ENCODE measurements at places on chromosomes 5 and 9. TPM values are rescaled to one million over a fixed set of nuclear protein-coding genes. Genes with fewer than 3 reads are reported as not detected.

DNA sequence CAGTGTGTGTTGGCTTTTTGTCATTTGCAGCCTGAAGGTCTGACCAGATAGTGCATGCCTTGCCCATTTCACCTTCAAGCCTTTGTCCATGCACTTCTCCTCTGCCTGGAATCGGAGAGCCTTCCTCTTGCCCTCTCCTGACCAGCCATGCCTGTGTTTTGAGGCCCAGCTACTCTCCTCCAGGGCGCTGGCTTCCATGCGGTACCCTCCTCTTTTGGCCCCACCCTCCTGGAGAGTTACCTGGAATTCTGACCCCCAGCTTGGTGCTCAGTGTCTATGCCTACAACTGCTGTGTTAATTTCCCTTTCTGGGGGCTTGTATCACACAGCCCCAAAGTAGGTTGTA, 52.5 kb downstream of the CXXC5 start:
- H3K27ac ChIP-seq = no peak overlapping the region
- no peak overlapping the region for H3K4me3 ChIP-seq
- no peaks in the 10 kb centered on the region for H3K36me3 ChIP-seq
- no peaks in the 10 kb centered on the region for H3K27me3 ChIP-seq
- peaks cover 32% of the 10 kb centered on the region for H3K4me1 ChIP-seq
- no peak for DNase-seq

DNA sequence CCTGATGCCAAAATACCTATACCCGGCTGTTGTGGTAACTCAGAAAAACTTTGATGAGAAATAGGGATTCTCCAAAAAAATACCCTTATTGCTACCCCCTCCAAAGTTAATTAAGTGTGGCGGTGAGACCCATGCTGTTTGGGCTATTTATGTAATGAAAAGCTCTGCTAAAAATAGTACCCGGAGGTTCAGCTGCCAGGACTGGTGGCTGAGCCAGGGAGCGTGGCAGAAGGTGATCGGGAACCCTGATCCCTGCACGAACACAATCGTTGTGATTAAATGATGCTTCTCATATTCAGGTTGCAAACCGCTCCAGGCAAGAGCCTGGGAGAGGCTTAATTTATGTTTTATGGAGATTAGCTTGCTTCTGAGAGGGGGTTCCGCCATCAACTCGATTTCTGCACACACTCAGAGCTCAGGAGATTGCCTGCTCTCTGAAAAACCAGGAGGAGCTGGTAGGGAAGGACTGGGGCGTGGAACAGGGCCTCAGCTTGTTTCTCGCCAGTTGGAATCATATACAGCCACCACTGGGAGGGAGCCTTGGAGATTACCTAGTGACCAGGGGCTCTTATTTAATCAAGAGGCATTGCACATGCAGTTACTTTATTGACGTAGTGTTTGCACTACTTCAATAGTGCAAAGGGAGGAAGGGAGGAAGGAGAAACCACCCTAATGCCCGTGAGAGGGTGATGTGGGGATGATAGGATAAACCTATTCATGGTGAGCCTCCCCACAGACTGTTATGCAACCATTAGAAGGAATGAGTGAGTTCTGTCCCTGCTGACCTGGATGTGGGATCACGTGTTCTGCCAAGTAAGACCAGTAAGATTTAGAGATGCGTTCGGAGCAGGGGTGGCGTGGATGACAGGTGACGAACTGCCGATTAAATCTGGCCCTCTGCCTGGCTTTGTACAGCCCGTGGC, 23.4 kb downstream of the HRH2 start:
- no peaks in the 10 kb centered on the region for H3K27me3 ChIP-seq
- H3K4me3 ChIP-seq = no peak overlapping the region
- H3K4me1 ChIP-seq = no peaks in the 10 kb centered on the region
- H3K36me3 ChIP-seq = no peaks in the 10 kb centered on the region
- H3K27ac ChIP-seq = no peak overlapping the region

GRCh38 chr9:18331310-18331684, 142.7 kb upstream of the ADAMTSL1 start:
- H3K4me3 ChIP-seq = no peak overlapping the region
- H3K4me1 ChIP-seq = peaks cover 14% of the 10 kb centered on the region
- H3K27me3 ChIP-seq = no peaks in the 10 kb centered on the region
- no peak overlapping the region for H3K27ac ChIP-seq

DNA sequence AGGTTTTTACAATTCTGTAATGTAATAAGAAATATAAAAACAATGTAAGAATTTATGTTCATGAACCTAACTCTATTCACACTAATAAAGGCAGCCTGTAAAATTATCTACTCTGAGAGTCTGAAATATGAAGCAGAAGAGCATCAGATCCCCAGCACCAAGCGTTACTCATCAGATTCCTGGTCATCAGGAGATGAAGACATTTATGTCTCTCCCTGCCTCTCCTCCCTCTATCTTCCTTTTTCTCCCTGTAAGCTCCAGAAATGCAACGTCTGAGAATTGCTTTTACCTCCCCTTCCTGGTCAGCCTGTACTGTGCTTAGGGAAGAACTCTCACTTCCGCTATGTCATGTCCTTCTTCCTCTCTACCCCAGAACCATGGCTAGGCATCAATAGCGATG, 114.4 kb upstream of the SLIT3 start:
- no peaks in the 10 kb centered on the region for H3K27me3 ChIP-seq
- no peaks in the 10 kb centered on the region for H3K4me1 ChIP-seq
- no peak overlapping the region for H3K4me3 ChIP-seq
- no peak overlapping the region for H3K27ac ChIP-seq

DNA sequence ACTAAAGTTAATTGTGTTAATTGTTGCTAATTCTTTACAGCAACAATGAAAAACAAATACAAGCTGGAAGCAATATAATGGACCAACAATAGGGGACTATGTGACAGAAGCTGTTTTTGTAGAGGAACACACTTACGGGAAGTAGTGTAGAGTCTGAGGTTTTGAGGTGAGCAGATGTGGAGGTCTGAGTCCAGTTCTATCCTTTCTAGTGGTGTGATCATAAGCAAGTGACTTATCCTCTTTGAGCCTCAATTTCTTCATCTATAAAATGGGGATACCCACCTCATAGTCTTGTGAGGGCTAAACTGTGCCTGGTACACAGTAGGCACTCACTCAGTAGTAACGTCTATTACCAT, 28.3 kb downstream of the ALG2 start:
- H3K27ac ChIP-seq = no peak overlapping the region
- no peak overlapping the region for H3K4me3 ChIP-seq
- no peaks in the 10 kb centered on the region for H3K36me3 ChIP-seq

GRCh38 chr9:131650254-131650653, 89.6 kb downstream of the RAPGEF1 start:
- H3K27me3 ChIP-seq = no peaks in the 10 kb centered on the region
- DNase-seq = peak; percentile 89
- peaks cover 7% of the 10 kb centered on the region for H3K36me3 ChIP-seq
- peak overlapping the region; percentile 26 for H3K27ac ChIP-seq
- no peak overlapping the region for H3K4me3 ChIP-seq

DNA sequence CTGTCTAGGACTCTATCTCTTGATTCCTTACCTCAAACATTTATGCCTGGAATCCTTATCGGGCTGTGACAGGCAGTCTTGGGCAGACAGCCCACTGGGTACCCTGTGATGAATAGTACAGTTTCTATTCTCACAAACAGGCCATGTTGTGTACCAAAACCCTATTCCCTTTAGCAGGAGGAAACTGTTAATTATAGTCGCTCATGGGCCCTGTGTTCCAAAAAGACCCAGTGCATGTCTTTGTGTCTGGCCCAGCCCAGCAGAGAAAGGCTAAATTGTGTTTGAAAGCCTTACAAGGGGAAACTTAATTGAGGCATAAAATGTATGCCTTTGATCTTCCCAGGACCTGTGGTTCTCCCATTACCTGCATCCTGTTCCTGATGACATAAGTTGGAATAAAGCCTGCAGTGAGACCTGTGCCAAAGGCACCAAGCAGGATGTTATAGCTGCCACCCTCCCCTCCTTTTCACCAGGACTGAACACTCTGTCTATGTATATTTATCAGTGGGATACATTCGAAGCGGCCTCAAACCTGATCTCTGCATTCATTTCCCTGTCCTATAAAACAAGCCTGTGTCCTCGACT, 43.3 kb downstream of the TLR4 start:
- no peaks in the 10 kb centered on the region for H3K36me3 ChIP-seq
- H3K4me1 ChIP-seq = peaks cover 5% of the 10 kb centered on the region
- H3K27me3 ChIP-seq = peaks cover 5% of the 10 kb centered on the region
- no peak for DNase-seq
- no peak overlapping the region for H3K4me3 ChIP-seq

GRCh38 chr5:146675636-146676035, 159.6 kb upstream of the GPR151 start:
- H3K4me3 ChIP-seq = no peak overlapping the region
- H3K36me3 ChIP-seq = no peaks in the 10 kb centered on the region
- no peaks in the 10 kb centered on the region for H3K27me3 ChIP-seq
- H3K27ac ChIP-seq = no peak overlapping the region

DNA sequence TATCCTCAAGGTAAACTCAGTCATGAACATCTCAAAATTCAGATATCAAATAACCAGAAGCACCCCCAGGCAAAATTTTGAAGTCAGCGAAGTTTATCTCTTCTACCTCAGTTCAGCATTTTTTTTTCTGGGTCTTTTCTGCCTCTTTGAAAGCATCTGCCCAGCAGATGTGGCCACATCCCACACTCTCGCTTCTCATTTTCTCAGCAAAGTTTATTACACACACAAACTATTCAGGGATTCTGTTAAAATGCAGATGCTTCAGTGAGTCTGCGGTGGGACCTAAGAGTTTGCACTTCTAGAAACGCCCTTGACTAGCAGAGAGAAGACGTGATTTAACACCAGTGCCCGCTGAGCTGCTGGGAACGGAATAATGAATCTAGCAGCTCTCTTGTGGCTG, 19.3 kb downstream of the RASEF start:
- H3K27ac ChIP-seq = no peak overlapping the region
- H3K4me3 ChIP-seq = no peak overlapping the region
- H3K27me3 ChIP-seq = no peaks in the 10 kb centered on the region
- no peaks in the 10 kb centered on the region for H3K36me3 ChIP-seq
- DNase-seq = no peak

GRCh38 chr5:76799588-76799987, 19.2 kb upstream of the F2RL1 start:
- DNase-seq = no peak
- no peaks in the 10 kb centered on the region for H3K27me3 ChIP-seq
- no peak overlapping the region for H3K4me3 ChIP-seq
- H3K36me3 ChIP-seq = no peaks in the 10 kb centered on the region
- no peak overlapping the region for H3K27ac ChIP-seq

- H3K4me1 ChIP-seq = no peaks in the 10 kb centered on the region
- H3K36me3 ChIP-seq = no peaks in the 10 kb centered on the region
- H3K4me3 ChIP-seq = no peak overlapping the region
- no peak overlapping the region for H3K27ac ChIP-seq
- H3K27me3 ChIP-seq = no peaks in the 10 kb centered on the region
These were observed 141.6 kb upstream of the RPS23 start for GRCh38 chr5:82419559-82420332.

Gene CNTNAP3B
- 40.8 TPM for total RNA-seq

DNA sequence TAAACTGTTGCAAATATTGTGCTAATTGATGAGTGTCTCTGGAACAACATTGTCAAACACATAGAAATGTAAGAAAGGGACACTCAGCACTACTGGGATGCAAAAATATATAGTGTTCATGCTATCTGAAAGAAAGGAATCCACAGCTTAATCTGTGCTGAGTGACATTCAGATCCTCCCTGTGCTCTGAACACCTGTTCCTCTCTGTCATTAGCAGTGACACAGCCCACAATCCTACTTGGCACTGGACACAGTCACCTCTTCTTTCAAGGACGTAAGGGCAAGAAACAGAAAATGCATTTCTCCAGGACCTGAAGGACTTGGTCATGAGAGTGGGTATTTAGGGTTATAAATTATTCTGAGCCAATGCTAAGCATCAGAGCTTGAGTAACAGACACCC, 121.4 kb upstream of the SV2C start:
- no peak overlapping the region for H3K27ac ChIP-seq
- no peaks in the 10 kb centered on the region for H3K4me1 ChIP-seq
- H3K36me3 ChIP-seq = no peaks in the 10 kb centered on the region
- H3K4me3 ChIP-seq = no peak overlapping the region

DNA sequence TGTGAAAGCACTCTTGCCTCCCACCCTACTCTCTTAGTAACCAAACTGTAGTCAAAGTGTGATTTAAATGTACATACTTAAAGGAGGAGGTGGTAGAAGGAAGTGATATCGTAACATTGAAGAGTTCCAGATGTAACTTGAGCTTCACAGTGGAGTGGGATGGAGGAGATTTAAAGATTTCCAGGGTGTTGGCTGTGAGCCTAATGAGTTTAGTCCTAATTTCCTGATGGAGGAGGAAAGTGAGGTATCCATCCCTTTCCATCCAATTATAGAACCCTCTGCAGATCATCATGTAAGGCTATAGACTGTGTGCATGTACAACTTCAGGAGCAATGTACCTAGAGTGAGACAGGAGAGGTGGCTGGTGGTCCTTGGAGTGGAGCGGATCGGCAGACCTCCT, 1163.9 kb upstream of the SEMA6A start:
- H3K4me3 ChIP-seq = no peak overlapping the region
- no peaks in the 10 kb centered on the region for H3K4me1 ChIP-seq
- no peaks in the 10 kb centered on the region for H3K36me3 ChIP-seq

DNA sequence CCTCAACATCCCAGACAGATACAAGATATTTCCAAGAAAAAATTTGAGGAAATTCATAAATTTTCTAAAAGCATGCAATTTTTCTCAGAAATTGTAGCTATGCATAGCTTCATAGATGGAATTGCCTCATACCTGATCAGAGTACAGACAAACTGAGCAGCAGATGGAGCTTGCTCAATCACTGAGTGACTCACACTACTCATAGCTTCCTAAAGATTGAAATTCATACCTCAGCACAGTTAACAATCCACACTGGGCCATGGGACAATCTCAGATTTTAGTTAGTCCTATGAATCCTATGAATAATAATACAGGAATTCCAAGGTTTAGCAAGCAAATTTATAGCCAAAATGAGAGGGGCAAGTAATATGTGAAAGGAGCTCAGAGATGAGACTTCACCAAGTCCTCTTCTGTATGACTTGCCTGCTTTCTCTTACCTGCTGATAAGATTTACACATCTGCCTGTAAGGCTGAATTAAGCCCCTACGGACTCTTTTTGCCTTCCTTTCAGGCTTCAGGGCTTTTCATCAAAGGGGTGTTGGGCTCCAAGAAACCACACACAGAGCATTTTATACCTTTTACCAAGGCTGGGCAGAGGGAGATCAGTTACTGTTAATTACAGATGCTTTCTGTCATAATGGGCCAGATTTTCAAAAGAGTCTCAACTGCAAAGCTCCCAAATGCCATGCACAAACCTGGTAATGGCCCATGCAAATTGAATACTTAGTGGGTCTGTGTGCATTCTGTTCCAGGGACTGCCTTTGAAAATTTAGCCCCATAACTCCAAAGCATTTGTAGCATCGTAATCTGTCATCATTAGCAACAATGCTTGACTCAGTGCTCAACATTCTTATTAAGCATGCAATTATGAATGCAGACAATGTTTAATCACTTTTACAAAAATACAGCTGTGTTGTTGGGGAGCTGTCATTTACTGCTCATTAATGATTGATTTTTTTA, 439.3 kb downstream of the DTWD2 start:
- DNase-seq = no peak
- H3K27me3 ChIP-seq = no peaks in the 10 kb centered on the region
- H3K4me1 ChIP-seq = no peaks in the 10 kb centered on the region
- no peaks in the 10 kb centered on the region for H3K36me3 ChIP-seq
- no peak overlapping the region for H3K4me3 ChIP-seq

- no peak for DNase-seq
- H3K4me1 ChIP-seq = no peaks in the 10 kb centered on the region
- no peaks in the 10 kb centered on the region for H3K27me3 ChIP-seq
- H3K36me3 ChIP-seq = peaks cover 7% of the 10 kb centered on the region
- no peak overlapping the region for H3K4me3 ChIP-seq
- H3K27ac ChIP-seq = no peak overlapping the region
These were observed 41.9 kb downstream of the HSDL2 start for GRCh38 chr9:112421771-112422222.
